ENCODE measurements at places on chromosomes 2 and 18. TPM values are rescaled to one million over a fixed set of nuclear protein-coding genes. Genes with fewer than 3 reads are reported as not detected.

DNA sequence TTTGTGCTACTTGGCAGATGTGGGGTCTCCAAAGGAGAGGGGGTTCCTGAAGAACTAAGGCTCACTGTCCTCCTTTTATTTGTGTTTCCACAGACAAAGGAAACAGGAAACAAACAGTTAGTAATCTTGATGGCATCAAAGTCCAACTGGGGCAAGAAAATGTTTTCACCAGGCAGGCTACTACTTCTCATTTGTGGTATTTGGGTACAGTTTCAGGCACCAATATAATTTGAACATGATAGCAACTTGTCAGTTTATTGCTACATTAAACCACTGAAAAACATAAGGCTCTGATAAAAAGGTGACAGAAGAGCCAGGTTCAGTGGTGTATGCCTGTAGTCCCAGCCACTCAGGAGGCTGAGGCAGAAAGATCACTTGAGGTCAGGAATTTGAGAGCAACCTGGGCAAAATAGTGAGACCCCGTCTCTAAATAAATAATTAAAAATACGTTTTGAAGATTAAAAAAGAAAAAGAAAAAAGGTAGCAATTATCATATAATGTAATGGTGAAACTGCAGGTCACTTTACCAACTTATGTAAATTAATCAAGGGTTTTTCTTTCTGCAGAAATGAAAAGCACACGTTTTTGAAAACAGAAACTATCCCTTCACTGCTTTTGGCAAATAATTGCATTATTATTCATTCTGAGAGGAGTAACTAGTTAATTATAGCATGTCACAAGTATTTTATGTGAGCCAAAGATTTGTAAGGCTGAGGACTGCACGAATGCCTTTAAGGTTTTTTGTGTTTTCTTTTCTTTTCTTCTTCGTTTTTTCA is 157.5 kb upstream of the CAVIN2 start:
- no peak for DNase-seq

DNA sequence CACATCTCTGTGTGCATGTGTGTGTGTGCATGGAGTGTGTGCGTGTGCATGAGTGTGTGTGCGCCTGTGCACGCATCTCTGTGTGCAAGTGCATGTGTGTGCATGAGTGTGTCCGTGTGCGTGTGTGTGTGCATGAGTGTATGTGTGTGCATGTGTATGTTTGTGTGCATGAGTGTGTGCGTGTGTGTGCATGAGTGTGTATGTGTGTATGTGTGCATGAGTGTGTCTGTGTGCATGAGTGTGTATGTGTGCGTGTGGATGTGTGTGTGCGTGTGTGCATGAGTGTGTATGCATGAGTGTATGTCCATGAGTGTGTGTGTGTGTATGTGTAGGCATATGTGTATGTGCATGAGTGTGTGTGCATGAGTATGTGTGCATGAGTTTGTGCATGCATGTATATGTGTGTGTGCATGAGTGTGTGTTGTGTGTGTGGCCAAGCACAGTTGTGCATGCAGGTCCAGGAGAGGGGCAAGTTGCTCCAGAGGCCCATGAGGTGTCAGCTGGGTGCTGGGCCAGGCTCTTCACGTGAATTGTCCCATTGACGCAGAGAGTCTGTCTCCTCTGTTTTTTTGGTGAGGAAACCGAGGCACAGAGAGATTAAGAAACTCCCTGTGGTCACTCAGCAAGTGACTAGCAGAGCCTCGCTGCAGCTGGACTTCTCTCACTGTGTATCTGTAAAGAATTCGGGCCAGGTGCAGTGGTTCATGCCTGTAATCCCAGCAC is 75.5 kb downstream of the ASB1 start:
- no peak for DNase-seq

GRCh38 chr2:214096208-214096715 is 314.6 kb upstream of the VWC2L start:
- DNase-seq = no peak

DNA sequence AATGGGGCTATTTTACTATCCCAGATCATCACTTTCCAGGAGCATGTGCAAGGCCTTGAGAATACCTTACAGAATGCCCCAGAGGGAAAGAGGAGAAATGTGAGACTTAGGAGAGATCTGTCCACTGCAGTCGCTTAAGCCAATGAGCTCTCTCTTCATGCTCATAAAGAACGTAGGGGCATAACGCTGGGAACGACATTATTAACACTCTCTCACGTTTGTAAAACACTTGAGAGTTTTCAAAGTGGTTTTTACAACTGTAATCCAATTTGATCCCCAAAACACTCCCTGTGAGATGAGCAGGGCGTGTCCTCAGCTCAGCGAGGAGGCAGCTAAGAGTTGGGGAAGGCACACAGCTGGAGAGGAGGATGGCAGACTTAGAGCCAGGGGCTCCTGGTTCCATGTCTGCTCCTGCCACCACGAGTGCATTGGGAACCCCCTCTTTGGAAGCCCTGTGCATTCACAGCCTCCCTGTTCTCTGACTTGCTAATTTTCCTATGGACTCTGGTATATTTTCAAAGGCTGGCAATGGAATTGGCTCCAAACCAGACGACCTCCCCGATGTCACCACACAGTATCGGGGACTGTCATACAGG is 97.4 kb downstream of the PLB1 start:
- no peak for DNase-seq

GRCh38 chr2:235988271-235989015 is 179.7 kb downstream of the GBX2 start:
- DNase-seq = no peak

DNA sequence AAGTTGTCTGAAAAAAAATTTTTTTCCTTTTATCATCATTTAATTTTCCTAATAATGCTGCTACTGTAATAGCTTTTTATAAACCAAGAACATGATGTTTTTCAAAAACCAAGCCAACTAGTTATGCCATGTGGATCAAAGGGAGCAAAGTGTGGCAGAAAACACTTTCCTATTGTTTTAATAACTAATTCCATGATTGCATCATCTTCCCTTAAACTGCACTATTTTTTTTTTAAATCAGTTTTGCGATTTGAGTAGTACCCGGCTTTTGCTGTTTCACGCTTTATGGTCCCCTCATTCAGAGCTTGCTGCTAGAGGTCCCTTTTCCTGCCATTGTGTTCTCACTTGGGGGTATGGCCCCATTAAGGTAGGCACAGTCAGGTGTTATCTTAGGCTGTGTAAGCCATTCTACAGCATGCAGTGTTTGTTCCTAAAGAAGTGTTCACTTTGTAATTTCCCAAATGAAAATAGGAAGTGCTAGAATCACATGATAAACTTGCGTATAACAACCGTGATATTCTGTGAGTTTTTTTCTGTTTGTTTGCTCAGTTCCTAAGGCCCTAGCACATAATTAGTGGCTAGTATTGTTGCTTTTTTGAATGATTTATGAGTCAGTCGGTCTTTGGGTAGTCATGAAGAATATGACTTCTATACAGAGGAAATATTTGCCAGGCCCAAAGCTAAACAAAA is 225.8 kb downstream of the PTGR3 start:
- DNase-seq = no peak

- DNase-seq = no peak
These were observed 57.1 kb upstream of the CYTIP start for GRCh38 chr2:157501026-157501425.

GRCh38 chr2:25567406-25567805 is 106.0 kb downstream of the DTNB start:
- DNase-seq = no peak

GRCh38 chr2:107020392-107020791 is 134.4 kb upstream of the ST6GAL2 start:
- DNase-seq = no peak

- no peak for DNase-seq
These were observed 216.7 kb downstream of the SETBP1 start for GRCh38 chr18:44897411-44897810.

GRCh38 chr18:35110554-35111485 is 69.6 kb downstream of the MAPRE2 start:
- DNase-seq = no peak

DNA sequence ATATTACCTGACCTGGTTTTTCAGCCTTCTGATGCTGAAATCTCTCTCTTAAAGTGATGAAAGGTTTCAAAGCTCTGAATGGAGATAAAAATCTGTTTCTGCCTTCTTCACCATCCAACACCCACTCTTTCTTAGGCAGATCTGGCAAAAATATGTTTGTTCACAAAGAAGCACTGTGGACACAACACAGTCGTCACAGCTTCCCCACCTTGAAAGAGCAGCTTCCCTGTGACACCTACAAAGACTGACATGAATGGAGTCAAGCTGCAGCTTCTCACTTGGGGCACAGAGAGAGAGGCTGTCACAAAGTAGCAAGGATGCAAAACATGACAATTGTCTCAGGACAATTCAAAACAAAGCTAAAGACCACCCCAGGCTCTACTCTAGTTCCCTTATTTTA is 86.5 kb downstream of the ICOS start:
- no peak for DNase-seq

GRCh38 chr2:232477751-232478510 is 9.7 kb downstream of the ECEL1 start:
- no peak for DNase-seq

DNA sequence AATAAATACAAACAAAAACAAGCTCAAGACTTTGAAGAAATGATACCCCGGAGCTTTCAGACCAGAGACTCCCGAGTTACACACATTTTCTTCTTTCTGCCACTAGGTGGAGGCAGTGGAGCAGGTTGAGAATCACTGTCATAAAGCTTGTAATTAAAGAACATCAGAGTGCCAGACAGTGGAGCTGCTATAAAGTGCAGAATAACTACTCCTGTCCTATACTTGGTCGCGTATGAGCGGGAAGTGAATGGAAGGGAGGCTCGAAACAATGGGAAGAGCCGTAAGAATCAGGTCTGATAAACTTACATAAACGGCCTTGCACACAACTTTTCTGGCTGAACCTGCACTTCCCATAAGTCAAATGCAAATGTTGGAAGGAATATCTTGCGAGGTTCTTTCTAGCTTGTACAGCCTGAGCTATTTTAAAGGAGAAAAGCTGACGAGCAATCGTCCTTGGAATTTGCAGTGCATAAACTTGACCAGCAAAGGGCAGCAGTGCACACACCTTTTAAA is 189.0 kb downstream of the RPIA start:
- peak; percentile 35 for DNase-seq

GRCh38 chr2:78035804-78036203 is 513.6 kb upstream of the LRRTM4 start:
- DNase-seq = no peak

- DNase-seq = no peak
These were observed 57.8 kb upstream of the KIF5C start for GRCh38 chr2:148817210-148817708.

DNA sequence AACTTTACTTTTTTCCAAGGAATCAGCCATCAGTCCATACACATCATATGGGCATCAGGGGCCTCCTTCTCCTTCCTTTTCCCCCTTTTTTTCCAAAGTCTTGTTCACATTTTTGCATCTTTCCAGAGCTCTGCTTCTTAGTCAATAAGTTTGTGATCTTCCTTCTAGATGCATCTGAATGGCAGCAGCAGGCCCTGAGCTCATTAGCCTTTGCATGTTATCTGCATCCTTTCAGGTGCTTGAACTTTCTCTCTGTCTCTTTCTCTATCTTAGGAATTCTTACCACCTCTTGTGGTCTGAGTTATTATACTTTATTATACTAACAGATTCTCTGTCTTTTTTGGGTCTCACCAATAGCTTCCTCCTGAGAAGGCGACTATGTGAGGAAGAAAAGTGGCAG is 312.4 kb upstream of the FANCL start:
- DNase-seq = no peak

- DNase-seq = no peak
These were observed 143.9 kb upstream of the ASB18 start for GRCh38 chr2:236408090-236408489.

GRCh38 chr18:45116116-45116515 is 435.4 kb downstream of the SETBP1 start:
- no peak for DNase-seq

DNA sequence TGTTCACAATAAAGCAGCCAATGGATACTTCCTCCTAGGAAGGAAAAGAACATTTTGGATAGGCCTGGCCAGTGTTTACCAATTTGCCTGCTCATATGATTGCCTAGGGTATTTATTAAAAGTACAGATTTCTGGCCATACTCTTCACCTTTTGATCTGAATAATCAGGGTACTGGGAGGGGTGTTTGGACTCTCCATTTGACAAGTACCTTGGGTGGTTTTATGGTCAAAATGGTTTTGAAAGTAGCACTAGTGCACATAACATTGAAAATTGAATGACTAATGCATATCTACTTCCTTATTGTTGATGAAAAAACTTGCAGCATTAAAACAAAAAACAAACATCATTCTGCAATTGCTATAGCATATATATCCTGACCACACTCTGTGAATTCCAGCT is 333.3 kb upstream of the CDH2 start:
- DNase-seq = no peak

- peak; percentile 49 for DNase-seq
These were observed 8.2 kb upstream of the SLC39A10 start for GRCh38 chr2:195648787-195649186.

DNA sequence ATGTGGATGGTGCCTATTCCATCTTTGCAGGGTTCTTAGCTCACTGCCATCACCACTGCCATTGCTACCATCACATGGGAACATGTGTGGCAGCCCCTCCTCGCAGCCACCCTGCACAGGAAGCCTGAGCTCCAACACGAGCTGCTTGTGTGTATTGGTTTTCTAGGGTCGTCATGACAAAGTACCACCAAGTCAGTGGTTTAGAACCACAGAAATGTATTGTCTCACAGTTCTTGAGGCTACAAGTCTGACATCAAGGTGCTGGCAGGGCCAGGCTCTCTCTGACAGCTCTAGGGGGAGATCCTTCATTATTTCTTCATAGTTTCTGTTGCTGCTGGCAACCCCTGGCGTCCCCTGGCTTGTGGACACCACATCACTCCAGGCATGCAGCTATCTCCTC is 10.3 kb upstream of the IL1R2 start:
- DNase-seq = no peak

GRCh38 chr2:241389697-241390096 is 33.6 kb downstream of the FARP2 start:
- no peak for DNase-seq

GRCh38 chr2:10971161-10971887 is 59.6 kb downstream of the KCNF1 start:
- no peak for DNase-seq

UGT1A5 gene
- total RNA-seq = not detected

HES6 gene
- 1.9 TPM for total RNA-seq

DLX2 gene
- total RNA-seq = not detected

IGFBP2 gene
- total RNA-seq = not detected
